CD4-positive, alpha-beta T cell treated with Interferon gamma for 1 hour (primary cell): ENCODE measurements at places on chromosomes 2 and 18.

DNA sequence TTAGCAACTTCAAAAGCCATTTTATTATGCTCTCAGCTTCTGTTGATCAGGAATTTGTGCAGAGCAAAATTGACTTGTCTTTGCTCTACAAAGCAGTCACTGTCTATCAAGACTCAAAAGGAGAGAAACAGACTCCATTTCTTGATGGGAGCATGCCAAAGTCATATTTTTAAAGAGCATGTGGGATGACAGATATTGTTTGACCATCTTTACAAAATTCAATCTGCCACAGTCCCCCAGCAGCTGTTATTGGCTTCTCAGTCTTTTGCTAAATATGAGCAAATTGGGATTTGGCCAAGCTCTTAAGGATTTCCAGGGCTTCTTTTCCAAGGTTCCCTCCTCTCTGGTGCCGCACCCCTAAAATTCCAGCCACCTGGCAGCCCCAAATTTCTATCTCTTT, 67.9 kb downstream of the TEX51 start:
- no peak for DNase-seq

- DNase-seq, result no peak
These were observed 28.3 kb downstream of the SCTR start for GRCh38 chr2:119495948-119496347.

GRCh38 chr2:197873293-197873701, 68.9 kb downstream of the PLCL1 start:
- no peak for DNase-seq

DNA sequence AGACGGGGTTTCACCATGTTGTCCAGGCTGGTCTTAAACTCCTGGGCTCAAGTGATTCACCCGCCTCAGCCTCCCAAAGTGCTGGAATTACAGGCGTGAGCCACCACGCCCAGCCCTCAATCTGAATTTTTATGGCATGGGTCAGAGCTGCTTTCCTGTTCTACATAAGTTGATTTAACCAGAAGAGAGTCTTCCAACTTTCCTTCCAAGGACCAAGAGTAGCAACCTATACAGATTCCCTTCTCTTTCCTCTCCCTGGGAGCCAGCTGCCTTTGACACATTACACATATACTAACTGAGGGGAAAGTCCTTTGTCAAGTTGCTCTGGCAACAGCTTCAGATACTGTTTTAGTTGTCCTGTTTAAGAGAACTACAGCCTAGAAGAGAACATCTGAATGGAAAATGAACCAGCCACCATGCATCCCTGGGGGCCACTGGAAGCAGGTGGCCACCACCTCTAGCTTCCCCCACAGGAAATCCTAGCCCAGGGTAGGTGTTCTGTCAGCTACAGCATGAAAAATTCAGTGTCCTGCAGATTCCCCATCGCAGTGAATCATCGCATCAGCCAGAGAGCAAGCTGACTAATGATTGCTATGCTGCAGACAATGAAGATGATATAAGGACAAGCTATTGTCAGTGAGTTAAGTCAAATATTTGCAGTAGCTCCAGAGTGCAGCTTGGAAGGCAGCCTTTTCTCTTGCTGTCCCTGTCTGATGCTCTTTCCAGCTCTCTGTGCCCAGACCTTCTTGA, 62.9 kb downstream of the POMC start:
- DNase-seq, result no peak

DNA sequence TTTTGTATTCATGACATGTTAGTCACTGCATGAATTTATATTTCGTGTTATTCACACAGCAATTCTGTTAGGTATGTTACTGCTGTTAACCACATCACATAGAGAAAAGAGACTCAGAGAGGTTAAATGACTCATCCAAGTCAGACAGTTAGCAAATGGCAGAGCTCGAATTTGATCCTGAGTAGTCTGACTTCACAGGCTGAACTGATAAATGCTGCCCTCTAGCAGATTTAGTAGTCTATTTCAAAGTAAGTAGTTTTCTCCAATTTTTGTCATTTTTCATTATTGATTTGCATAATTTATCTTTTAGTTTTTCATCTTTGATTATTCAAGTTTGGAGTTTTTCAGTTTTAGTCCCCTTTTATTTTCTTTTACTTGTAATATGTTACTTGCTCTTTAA, 58.3 kb downstream of the WDR7 start:
- no peak for DNase-seq

- DNase-seq, result no peak
These were observed 11.1 kb downstream of the STAMBP start for GRCh38 chr2:73839653-73840411.

DNA sequence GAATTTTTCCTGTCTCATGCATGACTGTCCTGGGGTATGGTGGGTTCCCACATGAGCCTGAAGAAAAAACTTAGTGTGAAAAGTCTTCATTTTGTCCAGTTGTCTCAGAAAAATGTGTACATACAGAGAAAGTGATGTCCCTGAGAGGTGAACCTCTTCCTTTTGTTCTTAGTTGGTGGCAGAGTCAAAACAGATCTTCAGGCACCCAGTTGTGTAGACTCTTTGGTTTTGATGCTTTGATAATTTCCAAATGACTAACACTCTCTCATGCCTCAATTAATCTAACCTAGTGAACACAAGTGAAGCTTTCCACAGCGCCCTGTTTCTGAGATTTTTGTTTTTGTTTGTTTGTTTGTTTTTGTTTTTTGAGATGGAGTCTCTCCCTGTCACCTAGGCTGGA, 273.5 kb downstream of the PIK3C3 start:
- DNase-seq, result no peak

DNA sequence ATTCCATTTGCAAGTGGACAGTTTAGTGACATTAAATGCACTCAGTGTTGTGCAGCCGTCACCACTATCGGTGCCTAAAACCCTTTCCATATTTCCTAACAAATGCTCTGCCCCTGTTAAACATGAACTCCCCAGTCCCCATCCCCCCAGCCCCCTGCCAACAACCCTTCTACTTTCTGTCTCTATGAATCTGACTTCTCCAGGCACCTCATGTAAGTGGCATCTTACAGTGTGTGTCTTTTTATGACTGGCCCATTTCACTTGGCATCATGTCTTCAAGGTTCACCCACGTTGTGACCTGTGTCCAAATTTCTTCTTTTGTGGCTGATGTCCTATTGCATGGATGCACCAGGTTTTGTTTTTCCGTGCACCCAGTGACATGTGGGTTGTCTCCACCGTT, 140.9 kb upstream of the GPC1 start:
- no peak for DNase-seq

DNA sequence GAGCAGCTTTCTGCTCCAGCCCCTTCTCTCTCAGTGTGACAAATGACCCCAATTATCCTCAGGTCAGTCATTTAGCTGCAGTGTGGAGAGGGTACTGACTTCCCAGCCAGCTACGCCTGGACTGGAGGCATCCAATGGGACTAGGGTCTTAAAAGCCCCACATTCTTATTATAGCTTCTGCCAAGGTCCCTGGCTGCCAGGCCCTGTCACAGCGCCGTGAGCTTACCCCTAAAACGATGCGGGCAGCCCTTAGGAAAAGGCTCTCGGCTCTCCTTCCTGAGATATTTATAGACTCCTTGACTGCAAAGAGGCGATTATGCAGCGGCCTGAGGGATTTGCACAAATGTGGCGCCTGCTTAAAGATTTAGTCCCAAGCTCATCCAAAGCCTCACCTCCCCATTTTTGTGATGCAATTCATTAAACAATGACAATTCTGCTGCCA, 69.2 kb upstream of the EDAR start:
- no peak for DNase-seq

GRCh38 chr18:26307161-26307773, 81.0 kb downstream of the TAF4B start:
- no peak for DNase-seq

GRCh38 chr2:31483246-31483645, 68.7 kb upstream of the XDH start:
- no peak for DNase-seq

DNA sequence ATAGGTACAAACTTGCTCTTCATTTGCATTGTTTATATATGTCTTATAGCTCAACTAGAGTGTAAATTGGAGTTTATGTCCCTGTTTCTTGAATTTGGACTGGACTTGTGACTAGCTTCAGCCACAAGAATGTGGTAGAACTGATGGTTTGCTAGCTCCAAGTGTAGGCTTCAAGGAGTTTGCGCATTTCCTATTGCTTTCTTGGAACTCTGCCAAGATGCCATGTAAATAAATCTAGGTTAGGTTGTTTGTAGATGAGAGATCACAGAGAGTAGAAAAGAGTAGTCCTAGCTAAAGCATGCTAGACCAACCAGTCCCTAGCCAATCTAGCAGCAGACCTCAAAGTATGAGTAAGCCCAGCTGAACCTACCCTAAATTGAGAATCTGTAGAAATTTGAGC, 183.0 kb upstream of the CYP26B1 start:
- no peak for DNase-seq

DNA sequence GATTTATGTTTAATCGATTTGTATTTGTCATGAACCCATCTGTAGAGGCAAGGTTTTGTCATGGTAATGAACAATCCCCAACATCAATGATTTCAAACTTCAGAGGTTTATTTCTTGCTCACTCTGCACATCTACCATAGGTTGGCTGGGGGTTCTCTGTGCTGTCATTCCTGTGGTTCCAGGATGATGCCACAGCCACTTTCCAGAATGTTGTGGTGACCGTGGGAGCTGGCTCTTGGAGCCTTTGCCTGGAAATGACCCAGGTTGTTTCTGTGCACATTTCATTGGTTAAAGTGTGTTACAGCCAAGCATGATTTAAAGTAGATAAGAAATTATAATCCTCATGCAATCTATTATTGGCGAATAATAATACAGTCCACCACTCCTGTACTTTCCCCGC, 28.2 kb upstream of the EPAS1 start:
- DNase-seq, result no peak

DNA sequence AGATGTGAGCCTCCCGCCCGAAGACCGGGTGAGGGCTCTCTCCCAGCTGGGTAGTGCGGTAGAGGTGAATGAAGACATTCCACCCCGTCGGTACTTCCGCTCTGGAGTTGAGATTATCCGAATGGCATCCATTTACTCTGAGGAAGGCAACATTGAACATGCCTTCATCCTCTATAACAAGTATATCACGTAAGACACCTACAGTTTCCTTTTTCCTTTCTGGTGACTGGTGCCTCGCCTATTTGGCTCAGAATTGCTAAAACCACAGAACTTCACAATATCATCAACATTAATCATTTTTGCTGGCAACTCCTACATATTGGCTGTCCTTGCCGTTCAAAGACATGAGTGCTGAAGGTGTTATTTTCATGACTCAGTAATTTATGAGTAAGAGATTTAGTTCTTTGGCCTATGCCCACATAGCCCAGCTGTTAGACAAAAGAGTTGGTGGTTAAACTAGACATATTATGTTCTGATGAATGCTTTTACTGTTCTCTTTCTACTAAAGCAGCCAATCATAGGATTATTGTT, 2.2 kb downstream of the STAMBP start:
- no peak for DNase-seq

- no peak for DNase-seq
These were observed 136.9 kb upstream of the IL1R2 start for GRCh38 chr2:101854877-101855276.
